NCI-H1436 treated with DMSO at 0.1 percent for 48 hours (cell line): ENCODE measurements at places on chromosomes 16 and 17.

- DNase-seq, result no peak
Measured at GRCh38 chr17:78973792-78974520, 5.8 kb downstream of the LGALS3BP start.

- no peak for DNase-seq
Measured at GRCh38 chr16:9934723-9935508, 247.3 kb downstream of the GRIN2A start.

DNA sequence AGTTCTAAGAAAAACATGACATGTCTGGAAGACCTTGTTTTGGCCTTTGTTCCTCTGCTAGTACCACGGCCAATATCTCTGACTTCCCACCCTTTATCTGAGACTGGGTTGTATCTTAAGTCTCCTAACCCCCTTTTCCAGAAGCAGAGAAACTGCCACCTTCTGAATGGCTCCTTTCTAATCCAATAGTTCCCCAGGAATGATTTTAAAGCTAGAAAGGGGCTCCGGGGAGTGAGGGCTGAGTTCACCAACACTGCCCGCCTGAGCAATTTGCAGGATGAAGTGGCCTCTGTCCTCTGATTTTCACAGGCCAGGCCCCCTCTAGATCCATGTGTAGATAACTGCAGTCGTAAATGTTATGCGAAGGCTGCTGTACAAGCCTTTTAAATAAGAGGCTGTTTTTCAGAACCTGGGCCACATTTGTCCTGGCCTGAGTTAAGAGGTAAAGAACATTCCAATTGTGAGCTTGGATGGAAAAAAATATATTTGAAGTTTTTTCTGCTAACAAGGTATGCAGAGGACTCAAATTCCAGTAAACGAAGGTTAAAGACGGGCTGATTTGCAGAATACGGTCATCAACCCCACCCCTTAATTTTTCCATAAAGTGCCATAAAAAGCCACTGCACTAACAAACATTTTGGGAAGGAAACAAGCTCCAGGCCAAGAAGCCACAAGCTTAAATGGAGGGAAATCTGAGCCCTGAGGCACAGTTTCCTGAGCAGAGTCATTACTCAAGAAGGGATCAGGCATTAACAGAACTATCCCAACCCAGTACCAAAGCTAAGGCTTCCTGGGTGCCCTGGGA lies 117.0 kb upstream of the MAF start:
- no peak for DNase-seq

DNA sequence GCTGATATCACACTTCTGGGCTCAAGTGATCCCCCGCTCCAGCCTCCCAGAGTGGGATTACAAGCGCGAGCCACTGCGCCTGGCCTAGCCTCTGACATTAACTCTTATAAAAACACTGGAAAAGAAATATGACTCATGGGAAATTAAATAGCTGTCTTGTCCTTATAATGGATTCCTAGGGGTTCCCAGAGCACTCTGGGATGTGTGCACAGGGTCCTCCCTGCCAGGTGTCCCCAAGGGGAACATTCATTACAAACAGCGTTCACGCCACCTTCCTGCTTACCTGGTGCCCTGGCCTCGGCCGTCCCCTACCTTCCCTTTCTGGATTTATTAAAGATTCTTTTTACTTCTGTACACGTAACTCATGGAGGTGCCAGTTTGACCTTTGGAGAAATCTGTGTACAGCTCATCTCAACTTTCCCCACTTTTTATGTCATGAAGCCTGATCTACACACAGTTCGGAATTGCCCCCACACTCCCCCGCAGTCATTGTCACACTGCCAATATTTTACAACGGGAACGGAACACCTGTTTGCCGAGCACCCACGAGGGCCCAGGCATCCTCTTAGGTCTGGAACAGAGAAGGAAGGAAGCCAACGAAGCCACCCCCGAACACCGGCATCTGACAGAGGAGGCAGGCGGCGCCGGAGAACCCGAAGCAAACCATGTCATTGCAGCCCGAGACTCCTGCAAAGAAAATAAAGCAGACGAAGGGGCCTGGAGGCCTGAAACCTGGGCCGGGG lies 39.7 kb upstream of the MEAK7 start:
- DNase-seq, result no peak

DNA sequence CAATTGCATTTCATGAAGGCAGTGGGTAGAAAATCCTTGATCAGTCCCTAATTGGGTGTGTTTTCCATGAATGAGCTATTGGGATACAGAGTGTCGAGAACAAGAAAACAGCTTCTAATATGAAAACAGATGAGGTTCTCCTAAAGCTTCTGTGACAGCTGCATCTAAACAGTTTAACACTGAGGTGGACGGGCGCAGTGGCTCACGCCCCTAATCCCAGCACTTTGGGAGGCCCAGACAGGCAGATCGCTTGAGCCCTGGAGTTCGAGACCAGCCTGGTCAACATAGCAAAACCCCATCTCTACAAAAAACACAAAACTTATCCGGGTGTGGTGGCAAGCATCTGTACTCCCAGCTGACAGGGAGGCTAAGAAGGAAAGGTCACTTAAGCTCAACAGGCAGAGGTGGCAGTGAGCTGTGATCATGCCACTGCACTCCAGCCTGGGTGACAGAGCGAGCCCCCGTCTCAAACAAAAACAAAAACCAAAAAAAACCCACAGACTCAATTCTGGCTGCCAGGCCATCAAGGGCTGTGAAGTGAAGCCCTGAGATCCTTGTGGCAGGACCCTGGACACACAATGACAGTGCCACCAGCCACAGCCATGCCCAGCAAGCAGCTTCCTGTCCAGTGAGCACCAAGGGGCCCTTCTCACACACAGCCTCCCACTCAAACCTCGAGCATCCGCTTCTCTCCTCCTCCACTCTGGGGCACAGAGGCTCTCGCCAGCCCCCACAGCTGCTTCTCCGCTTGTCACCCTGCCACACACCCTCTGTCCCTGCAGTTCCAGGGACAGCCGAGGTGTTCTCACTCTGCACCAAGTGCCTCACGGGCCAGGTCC lies 44.0 kb downstream of the ANKRD11 start:
- DNase-seq, result no peak
